Smooth muscle cell of the umbilical artery (primary cell): ENCODE measurements at places on chromosomes 11 and 22. TPM values are rescaled to one million over a fixed set of nuclear protein-coding genes. Genes with fewer than 3 reads are reported as not detected.

Gene SPCS2
- total RNA-seq = 30.0 and 31.6 TPM in 2 replicates

Gene RASSF10
- under 0.01 TPM in 1 of 2 replicates, not detected in the other for total RNA-seq

Gene MPZL3
- total RNA-seq = 0.89 and 1.1 TPM in 2 replicates

Gene B3GAT1
- total RNA-seq = 0.05 TPM in 1 of 2 replicates, not detected in the other

Gene SLC7A4
- total RNA-seq = 0.30 TPM in 1 of 2 replicates, not detected in the other

Gene PPFIBP2
- 6.8 and 9.3 TPM in 2 replicates for total RNA-seq

Gene PPP6R3
- total RNA-seq = 108 and 119 TPM in 2 replicates

Gene ZBTB16
- total RNA-seq = not detected in 2 replicates

Gene RIMBP3C
- 0.14 and 0.59 TPM in 2 replicates for total RNA-seq

Gene DEFB131B
- not detected in 2 replicates for total RNA-seq

Gene BRD1
- 27.0 and 35.7 TPM in 2 replicates for total RNA-seq

Gene APOA1
- 3.0 and 10.4 TPM in 2 replicates for total RNA-seq

Gene ZNF215
- 3.3 and 6.1 TPM in 2 replicates for total RNA-seq

Gene NPTXR
- total RNA-seq = 17.2 and 38.4 TPM in 2 replicates

Gene CNTF
- total RNA-seq = 1.8 and 3.1 TPM in 2 replicates

Gene CRYBA4
- not detected in 2 replicates for total RNA-seq

Gene MS4A7
- total RNA-seq = not detected in 2 replicates
